Activated CD4-positive, alpha-beta T cell treated with anti-CD3 and anti-CD28 coated beads, Interleukin-2, amount 10 ng/mL, durations not matched to agents 24 days and 14 days (primary cell): ENCODE measurements at places on chromosomes 3 and 15. TPM values are rescaled to one million over a fixed set of nuclear protein-coding genes. Genes with fewer than 3 reads are reported as not detected.

- no peak overlapping the region for H3K27ac ChIP-seq
- no peak for DNase-seq
- H3K36me3 ChIP-seq, result no peaks in the 10 kb centered on the region
- H3K4me3 ChIP-seq, result no peak overlapping the region
- no peaks in the 10 kb centered on the region for H3K27me3 ChIP-seq
Measured at GRCh38 chr3:192090586-192090985, 629.6 kb downstream of the PYDC2 start.

DNA sequence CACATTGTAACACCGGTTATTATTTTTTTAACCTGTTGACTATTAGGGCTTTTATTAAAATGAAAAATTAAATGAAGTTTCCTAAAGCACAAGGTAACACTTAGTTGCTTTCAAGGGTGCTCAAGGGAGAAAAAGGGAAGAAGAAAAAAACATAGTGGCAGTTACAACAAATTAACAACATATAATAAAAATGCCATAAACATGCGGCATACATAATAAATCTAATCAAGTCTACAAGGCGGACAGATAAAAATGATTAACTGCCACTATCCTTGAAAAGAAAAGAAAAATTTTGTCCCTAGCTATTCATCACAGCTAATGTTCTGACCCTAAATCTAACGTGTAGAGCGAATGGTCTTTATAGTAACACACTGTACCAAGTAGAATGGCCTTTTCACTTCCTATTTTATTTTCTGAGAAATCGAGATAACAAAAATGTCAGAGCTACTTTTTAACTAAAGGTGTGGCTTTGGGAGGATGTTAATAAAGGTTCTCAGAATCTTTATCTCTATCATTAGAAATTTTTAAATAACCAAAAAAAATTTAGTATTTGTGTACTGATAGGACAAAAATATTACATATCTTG lies 194.9 kb downstream of the FOXP1 start:
- DNase-seq, result no peak
- H3K36me3 ChIP-seq, result peaks cover 3% of the 10 kb centered on the region
- H3K27me3 ChIP-seq, result peaks cover 26% of the 10 kb centered on the region
- peaks cover 37% of the 10 kb centered on the region for H3K4me1 ChIP-seq
- H3K4me3 ChIP-seq, result no peak overlapping the region
- H3K27ac ChIP-seq, result no peak overlapping the region

The AZI2 gene
- total RNA-seq, result 35.6 and 38.7 TPM in 2 replicates

The ARPIN gene
- total RNA-seq, result not detected in 2 replicates

The EIF4E3 gene
- total RNA-seq, result 20.3 and 20.7 TPM in 2 replicates
